Breast epithelium (tissue), 4 donors: ENCODE measurements at places on chromosomes 2 and 18. TPM values are rescaled to one million over a fixed set of nuclear protein-coding genes. Genes with fewer than 3 reads are reported as not detected.

GRCh38 chr2:67079729-67080128, 317.4 kb upstream of the ETAA1 start:
- DNase-seq = no peak

GRCh38 chr2:71064110-71064611, 4.3 kb upstream of the NAGK start:
- DNase-seq = no peak

DNA sequence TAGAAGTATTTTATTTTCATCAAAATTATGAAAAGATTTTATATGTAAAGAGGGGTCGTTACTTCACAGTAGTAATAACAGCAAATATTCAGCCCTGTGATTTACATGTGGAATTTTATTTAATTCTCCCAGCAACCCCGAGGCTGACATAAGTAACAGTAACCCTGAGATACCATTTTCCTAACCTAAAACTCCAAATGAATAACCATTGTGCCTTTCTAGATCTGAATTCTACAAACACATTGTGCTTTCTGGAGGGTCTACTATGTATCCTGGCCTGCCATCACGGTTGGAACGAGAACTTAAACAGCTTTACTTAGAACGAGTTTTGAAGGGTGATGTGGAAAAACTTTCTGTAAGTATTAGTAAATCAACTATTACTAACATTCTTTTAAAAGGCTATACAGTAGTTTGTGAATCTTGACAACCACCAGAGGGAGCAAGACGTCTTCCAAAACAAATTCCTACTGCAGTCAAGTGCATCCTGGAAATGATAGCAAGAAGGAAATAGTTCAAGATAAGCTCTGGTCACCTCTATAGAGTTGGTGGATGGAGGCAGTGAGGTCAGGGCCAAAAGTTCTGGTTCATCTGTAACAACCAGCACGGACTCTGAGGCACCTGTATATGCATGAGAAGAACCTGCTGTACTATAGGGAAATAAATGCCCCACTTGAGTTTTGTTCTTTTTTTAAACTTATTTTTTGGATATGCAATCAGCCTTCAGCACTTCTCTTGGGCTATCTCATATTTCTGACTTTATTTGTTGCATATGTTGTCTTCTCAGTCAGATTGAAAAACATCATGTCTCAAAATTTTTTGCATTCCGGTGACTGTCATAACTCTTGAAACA, 37.4 kb downstream of the ACTR2 start:
- DNase-seq = no peak

GRCh38 chr18:79248495-79249060, 147.2 kb upstream of the NFATC1 start:
- DNase-seq = no peak

Gene RGPD8
- 40.0 TPM for total RNA-seq

Gene ANKRD23
- total RNA-seq = 9.4 TPM

Gene IAH1
- 39.5 TPM for total RNA-seq

Gene DES
- 29.6 TPM for total RNA-seq

Gene LYG2
- not detected for total RNA-seq
